Activated naive CD4-positive, alpha-beta T cell (primary cell): ENCODE measurements at places on chromosomes 3 and 15.
A peak's percentile ranks its signal among the peaks of the same experiment; 100 is the strongest.

GRCh38 chr3:58092521-58092920 is 84.3 kb downstream of the FLNB start:
- no peak for DNase-seq

GRCh38 chr15:52255935-52256334 is 39.7 kb downstream of the MYO5C start:
- no peak for DNase-seq

DNA sequence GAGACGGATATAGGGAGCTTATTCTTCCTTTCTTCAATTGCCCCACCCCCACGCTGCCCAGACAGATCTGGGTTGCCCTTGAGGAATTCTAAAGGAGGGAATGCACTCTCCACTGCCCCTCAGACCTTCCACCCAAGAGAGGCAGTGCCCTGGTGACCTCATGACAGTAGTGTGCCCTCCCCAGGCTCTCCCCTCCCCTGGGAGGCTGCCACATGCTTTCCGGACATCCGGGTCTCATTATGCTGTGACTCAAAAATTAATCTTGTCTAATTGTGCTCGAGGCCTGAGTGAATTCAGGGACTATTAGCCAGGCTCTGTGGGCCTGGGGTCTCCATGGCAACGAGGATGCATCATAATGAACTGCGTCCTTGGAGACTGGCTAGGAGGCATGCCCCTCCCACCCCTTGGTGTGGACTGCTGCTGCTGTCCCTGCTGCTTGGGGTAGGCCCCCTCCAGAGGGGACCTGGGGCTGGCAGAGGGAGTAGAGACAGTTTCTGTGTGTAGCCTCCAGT is 20.8 kb downstream of the CORO2B start:
- no peak for DNase-seq

- peak; percentile 10 for DNase-seq
Observed at GRCh38 chr3:13548696-13549622, at the start of gene FBLN2. TSS of gene FBLN2 (plus strand) at chr3:13549125. CDS start at chr3:13570356, 21,231 bp downstream.

DNA sequence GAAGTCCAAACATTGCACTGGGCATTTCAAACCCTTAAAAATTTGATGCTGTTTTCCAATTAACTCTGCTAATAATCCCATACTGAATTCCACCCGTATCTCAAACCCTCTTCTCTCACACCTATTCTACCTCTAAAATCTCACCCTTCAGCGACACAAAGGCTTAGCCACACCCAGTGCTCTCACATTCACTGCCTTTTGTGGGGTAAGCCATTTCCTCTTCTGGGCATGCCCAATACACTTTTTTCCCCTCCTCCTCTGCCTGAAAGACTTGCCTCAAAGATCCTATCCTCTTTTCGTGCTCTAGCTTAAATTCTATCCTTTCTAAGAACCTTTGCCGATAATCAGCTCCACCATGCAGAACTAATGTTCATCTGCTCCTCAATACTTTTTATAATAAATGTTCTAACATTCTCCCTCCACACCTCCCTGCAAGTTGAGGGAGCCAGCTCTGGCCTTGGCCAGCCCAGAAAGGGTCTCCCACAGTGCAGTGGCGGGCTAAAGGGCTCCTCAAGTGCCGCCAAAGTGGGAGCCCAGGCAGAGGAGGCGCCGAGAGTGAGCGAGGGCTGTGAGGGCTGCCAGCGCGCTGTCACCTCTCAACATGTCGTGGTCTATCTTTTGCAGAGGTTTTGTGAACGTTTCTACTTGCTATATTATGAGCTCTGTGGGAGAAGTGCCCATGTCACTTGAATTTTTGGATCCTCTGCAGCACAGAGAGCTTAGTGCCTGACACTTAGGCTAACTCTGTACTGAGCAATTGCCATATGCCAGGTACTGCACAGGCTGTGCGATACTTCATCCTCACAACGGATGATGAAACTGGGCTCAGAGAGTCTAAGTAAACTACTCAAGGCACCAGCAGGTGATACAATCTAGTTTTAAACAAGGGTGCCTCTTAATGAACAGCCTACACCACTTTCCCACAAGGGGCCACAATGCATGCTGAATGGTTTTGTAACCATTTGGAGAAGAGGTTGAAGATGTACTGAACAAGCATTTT is 53.6 kb upstream of the BCL6 start:
- DNase-seq = no peak

DNA sequence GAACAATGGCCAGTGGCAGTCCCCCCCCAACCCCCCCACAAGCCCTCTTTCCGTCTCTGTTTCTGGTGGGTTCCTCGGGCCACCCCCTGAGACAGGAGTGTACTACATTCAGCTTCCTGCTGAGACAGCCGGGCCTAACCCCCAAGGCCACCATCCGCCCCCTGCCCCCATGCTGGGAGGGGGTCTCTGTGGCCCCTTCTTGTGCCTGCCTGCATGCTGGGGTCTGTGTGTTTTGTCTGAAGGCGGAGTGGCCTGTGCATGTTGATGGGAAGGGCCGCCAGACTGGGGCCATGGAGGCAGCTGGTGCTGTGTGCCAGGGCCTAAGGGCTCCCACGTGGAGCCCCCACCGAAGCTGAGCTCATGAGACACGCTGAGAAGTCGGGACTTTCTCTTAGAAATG is 26.6 kb downstream of the PLXNA1 start:
- DNase-seq = no peak

- no peak for DNase-seq
Observed at GRCh38 chr15:68488966-68489365, 57.0 kb upstream of the ITGA11 start.

DNA sequence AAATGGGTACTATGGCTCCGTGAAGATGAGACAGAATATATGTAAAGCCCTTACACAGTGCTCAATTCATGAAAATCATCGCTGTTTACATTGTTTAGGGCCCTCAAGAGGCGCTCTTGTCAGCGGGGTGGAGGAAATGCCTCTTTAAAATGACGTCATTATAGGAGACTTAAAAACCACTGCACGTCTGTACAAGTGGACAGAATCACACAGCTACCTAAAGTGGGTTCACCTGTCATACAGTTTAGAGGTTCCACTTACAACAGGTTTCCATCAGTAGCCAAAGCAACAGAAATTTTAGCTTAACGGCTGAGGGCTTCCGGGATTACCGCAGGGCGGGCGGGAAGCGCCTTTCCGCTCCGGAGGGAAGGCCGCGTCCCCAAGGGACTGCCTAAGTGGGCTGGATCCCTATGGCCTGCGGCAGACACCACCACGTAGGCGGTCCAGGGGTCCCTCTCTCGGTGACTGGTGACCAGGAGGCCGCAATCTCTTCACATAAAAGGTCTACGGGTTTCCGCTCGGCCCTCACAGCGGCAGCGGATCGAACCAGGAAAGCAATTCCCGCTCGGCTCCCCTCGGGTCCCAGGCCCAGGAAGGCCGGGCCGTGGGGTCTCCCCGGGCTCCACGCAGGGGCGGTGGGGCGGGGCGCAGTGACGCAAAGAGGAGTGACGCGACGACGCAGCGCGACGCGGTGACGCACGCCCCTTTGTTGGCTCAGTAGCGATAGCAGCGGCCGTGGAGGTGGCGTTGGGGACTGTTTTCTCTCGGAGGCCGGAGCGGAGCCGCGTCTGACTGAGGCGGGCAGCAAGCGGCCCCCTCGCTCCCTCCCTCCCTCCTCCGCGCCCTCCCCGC is at the start of gene ARIH1:
ARIH1 (plus strand) TSS at position 717 of the 852 bp plus-strand sequence. CDS start 310 bp downstream, outside the sequence.
- DNase-seq = peak; percentile 95

DNA sequence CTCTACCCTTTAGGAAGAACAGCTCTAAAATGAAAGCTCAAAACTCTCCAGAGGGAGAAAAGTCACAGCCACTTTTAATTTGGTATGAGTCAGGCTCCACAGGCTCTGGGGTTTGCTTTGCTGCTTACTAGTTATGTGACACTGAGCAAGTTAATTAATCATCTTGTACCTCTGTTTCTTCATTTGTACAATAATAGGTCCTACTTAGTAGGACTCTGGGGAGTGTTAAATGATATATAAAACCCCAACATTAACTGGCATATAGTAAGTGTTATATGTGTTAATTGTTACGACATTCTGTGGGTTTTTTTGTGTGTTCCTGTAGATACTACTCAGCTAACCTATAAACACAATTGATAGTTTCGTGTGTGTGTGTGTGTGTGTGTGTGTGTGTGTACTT is 6.6 kb downstream of the ACKR2 start:
- no peak for DNase-seq

GRCh38 chr3:141436180-141436579 is 50.6 kb upstream of the RASA2 start:
- no peak for DNase-seq

GRCh38 chr3:134336587-134336986 is 37.7 kb downstream of the AMOTL2 start:
- no peak for DNase-seq

DNA sequence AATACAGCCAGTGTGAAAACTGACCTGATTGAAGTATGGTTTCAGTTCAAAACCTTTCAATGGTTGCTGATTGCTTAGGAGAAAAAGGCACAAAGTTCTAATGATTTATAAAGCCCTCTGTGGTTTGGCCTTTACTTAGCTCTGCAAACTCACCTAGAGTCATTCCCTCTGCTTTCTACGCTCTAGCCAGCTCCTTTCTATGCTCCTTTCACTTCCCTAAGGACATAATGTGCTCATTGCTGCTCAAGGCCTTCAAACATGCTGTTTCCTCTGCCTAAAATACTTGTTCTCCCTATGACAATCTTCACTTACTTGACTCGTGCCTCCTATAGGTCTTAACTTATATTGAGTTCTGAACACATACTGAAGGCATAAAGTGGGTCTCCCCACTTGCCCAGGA is 19.0 kb downstream of the RPL39L start:
- no peak for DNase-seq

DNA sequence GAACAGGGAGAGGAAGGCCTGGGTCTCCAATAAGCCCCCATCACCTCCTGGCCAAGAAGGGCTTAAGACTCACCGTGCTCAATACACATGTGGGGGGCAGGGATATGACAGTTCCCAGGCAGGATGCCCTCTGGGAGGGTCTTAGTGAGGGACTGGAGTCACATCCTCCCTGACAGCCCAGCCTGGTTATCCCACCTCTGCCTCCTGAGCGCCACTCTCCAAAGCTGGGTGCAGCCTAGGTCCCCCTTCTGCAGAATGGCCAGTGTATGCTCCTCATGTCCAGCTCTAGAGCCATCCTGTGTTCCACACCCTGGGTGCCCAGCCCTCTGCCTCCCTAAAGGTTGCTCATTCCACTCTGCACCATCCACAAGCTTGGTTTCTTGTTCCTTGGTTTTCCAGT is 1.2 kb upstream of the SHISA5 start:
- DNase-seq = no peak

GRCh38 chr3:184545769-184546168 is 15.8 kb upstream of the EPHB3 start:
- DNase-seq = no peak

DNA sequence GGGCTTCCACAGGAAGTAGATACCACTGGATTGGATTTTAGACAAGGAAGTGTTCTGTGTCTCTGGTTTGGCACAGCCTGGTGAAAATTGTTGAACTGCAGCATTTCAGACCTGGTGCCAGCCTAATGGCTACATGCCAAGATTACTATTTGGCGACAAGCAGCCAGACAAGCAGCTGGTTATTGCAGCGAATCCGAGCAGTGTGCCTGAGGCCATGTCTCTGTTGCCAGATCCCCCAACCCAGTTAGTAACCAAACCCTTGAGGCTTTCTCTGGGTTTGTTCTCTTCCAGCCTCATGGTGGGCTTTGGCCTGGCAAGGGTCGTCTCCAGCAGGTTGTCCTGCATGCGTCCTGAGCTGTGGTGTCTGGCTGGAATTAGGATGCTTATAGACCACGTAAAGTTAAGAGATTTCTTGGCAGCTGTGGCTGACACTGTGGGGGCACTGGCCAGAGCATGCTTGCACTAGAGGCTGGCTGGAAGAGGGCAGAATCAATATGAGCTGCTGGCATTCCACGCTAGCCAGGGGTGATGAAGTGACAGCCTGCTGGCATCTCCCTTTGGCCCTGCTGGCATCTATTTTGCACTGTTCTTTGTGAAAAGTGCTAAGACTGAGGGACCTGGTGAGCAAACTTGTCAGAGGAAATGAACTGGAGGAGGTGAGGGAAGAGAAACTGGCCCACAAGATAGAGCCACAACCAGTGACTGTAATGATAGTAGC is 172.6 kb downstream of the RBMS3 start:
- no peak for DNase-seq

DNA sequence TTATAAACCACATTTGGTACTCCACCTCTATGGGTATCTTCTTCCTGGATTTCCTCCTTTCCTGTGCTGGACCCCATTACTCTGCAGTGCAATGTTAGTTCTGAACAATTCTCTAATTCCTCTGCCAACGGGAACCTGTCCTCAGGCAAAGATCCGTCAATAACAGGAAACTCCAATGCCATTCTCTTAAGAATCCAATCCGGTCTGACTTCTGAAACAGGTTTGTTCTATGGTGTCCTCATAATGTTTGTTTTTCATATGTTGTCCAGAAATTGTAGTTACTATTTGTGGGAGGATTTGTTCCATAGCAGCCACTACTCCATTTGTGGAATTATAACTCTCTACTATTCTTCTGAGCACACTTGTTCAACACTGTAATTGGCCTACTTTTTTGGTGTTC is 112.7 kb downstream of the TBL1XR1 start:
- no peak for DNase-seq

DNA sequence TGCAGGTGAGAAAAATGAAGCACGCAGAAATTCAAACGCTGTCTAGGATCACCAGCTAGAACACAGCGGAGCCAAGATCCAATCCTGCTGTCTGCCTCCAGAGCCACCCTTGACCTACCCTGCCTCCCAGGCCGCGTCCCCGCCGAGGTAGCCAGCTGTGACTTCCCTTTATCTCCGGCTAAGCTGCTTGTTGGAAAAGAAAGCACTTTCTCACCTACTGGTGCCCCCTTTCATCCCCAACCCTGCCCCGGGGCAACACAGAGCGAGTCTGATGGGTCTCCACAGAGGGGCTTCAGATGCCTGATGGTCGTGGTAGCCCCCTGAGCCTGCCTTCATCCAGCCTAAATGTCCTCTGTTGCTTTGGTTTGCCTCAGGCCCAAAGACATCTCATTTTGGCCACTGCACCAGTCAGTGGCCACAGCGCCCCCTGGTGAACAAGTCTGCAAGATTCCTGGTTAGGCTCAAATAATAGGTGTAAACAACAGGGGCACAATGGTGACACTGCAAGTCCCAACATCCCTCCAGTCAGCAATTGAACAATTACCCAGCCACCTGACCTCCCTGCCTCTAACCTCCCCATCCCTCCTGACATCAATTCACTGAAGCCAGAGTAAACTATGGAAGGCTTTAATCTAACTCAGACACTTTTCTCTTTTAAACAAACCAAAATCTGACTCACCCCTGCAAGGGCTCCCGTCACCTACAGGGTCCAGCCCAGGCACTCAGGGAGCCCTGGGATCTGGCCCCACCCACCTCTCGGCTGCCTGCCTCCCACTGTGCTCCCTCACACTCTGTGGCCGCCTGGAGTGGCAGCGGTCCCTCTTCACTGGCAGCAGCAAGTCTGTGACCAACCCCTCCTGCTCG is 27.3 kb upstream of the BCL2L10 start:
- DNase-seq = peak; percentile 37

- DNase-seq = no peak
Observed at GRCh38 chr3:122245513-122246174, 62.2 kb downstream of the CASR start.
